ENCODE measurements at places on chromosomes 3 and 15.

GRCh38 chr3:111412656-111413055, 129.3 kb upstream of the CD96 start:
- no peak for DNase-seq

- no peak for DNase-seq
Measured at GRCh38 chr3:150589759-150590158, 13.4 kb upstream of the SELENOT start.

DNA sequence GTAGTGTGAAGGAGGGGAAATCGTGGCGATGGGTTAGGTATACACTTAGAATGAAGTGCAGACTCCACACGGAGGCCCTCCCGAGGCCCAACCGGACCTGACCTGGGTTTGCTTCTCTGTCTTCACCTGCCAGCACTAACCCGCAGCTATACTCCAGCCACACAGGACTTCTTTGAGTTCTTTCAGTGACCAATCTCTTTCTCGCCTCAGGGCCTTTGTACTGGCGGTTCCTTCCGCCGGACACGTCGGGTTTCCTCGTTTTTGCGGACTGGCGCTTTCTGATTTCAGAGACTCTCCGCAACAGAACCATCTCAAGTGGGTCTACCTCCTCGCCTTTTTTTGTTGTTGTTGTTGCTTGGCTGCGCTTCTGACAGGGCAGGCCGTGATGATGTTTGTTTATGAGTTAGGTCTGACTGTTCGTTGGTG, at the start of gene NEIL1:
TSS of gene NEIL1 (plus strand) at position 244 of the 426 bp plus-strand sequence. CDS start 1,867 bp downstream, outside the sequence.
- no peak for DNase-seq

DNA sequence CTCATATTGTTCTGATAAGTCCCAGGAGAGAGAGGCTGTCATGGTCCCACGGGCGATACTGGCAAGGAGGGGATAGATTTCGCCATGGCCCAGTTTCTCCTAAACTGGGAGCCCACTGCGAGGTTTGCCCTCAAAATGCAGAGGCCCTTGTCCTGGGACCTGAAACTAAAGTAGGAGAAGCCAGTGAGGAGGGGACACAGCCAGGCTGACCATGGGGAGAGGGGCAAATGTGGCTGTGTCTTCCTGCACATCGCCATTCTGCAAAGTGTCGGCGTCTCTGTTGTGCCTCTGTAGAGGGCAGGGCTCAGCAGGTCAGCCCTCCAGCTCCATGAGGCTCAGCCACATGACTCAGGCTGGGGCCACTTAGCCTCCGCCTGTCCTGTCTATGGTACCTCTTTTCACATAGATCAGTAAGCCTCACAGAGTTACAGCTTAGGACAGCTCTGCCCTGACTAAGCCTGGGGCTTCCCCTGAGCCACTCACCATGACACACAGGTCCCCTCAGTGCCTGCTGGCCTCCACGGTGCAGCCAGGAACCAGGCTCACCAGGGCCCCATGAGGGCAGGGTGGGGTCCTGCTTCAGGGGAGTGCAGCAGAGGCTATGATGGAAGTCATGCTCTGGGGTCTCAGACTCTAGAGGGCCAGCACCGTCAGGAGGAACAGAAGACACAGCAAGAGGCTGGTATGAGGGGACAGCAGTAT, 28.6 kb upstream of the PLXNA1 start:
- DNase-seq = no peak

DNA sequence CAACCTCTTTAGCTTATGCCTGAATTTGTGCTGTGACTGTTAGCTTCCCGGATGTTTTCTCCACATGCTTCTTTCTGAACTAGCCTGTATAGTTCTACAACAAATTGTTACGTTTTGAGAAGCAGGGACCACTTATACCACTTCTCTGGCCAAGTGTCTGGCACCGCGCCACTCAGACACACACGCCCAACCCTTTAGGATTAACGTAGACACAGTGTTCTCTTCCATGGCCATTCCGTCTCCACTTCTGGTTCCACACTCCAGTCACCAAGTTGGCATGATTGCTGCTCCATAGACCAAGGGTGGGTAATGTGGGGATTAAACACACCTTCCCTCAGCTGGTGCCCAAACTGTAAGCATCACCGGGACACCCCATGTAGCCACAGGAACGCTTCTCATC, 755 bp upstream of the TMEM108 start:
- DNase-seq = no peak

- DNase-seq = no peak
Measured at GRCh38 chr15:34933432-34933975, 36.0 kb downstream of the AQR start.

GRCh38 chr3:48597408-48597800, 2.3 kb upstream of the COL7A1 start:
- no peak for DNase-seq

- DNase-seq = no peak
Measured at GRCh38 chr15:100252359-100252758, 89.4 kb downstream of the ADAMTS17 start.

DNA sequence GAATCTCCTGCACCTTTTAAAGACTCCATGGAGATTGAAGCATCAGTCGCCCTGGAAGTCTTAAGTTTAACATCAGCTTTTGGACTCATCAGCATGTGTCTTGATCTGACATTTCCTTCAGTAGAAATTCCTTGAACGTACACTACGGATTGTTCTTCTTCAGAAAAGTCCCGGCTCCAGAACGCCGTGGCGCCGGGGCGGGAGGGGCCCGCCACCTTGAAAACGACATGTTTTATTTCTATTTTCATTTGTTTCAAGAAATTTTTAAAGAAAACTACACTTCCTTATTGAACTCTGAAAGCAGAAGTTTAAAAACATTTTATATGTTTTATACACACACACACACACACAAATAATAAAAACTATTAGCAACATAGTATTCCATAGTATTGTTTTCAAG, 32.6 kb upstream of the RAP2B start:
- no peak for DNase-seq

- DNase-seq = no peak
Measured at GRCh38 chr3:51434746-51435327, 43.8 kb downstream of the RBM15B start.

DNA sequence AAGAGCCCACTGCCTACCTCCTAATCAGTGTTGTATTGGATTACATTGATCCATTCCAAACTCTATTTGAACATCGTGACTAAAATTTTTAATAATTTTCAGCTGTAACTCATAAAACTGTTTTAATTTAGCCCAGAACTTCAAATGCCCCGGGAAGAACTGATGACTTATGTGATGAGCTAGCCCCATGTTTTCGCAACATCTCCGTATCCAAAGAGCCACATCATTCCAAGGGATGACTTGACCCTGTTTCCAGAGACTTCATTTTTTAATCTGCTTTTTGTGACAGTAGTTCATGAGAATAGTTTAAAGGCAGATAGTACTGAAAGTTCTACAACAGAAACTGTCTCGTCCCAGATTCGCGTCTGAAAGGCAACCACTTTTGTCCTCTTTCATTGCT, 97.4 kb downstream of the STAC start:
- no peak for DNase-seq

DNA sequence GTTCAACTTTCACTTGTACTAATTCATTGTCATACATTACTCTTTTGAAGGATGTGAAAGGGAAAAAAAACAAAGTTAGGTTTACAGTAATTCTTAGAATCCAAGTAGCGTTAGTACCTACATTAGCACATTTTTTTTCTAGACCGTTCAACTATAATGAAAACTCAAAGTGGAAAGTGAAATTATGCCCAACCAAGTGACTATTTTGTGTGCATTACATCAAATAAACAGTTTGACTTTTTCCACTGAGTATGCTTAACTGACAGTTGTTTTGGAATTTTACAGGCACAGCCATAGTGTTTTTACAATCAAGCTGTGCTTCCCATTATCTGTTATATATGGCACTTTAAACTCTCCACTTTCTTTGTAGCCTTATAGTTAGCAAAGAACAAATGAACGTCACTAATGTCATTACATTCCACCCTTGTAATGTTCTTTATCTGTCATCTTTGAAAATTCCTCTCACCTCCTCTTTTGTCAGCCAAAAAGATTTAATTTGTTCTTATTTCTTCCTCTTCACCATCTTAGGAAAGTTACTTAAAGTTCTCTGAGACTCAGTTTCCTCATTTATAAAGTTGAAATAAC, 142.3 kb upstream of the SOX2 start:
- no peak for DNase-seq

DNA sequence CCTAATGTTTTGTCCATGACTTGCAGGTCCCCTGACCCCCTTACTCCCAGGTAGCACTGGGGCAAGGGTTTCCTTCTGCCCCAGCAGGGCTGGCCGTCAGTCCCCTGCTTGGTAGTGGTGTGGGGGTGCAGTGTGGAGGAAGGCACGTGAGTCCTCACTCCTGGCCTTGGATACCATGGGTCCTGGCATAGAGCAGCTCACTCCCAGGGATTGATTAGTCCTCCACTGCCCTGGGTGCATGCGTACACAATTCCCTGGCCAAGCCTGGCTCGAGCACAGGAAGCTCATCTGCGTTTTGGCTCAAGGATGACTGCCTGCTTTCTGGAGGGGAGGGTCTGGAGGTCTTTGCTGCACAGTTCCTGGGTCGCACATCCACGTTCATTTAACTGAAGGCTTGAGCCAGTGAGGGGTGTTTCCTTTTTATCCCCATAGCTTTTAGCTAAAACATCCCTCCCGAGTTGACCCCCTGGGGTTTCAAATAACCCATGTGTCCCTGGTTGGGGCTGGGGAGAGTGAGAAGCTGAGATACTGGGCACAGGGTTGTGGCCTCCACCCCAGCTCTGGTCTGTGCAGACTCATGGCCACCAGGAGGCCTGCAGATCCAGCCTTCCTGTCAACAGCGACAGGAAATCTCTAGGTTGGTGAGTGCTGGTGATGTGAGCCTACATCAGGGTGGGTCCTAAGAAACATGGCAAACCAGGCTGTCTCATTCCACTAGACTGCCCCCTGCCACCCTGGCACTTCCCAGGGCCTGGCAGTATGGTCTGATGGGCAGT, 11.5 kb downstream of the HEMK1 start:
- no peak for DNase-seq

DNA sequence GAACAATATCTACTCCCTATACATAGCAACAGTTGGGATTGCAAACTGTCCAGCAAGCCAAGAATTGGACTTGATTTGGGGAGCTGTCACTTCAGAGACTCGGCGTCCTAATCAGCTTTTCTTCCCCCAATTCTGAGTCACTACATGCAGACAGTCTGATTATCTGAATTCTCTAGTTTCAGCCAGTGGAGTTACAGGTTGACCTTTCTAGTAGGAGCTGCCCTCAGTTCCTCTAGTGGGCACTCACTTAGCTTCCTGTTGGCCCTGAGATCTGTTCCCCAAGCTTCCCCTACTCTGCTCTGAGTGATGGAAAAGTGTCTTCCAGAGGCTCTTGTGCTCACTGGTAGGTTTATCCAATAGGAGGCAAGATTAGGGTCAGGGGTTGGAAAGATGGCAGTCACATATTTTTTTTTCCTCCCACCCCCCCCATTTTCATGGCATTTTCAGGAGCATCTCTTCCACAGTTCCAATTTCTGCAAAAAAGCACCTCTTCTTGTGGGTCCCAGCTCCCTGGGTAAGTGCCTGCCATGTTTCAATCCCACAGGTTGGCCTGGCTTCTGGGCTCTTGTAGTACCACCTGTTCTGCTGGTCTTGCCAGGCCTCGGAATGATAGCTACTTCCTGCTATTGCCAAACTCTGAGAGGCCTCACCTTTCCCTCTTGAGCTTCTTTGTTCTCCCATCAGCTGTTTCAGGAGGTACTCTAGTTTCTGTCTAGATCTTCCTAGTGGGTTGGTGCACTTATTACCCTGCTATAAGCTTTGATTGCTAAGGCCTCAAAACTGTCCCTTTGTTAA, 182.2 kb downstream of the RAP2B start:
- no peak for DNase-seq

DNA sequence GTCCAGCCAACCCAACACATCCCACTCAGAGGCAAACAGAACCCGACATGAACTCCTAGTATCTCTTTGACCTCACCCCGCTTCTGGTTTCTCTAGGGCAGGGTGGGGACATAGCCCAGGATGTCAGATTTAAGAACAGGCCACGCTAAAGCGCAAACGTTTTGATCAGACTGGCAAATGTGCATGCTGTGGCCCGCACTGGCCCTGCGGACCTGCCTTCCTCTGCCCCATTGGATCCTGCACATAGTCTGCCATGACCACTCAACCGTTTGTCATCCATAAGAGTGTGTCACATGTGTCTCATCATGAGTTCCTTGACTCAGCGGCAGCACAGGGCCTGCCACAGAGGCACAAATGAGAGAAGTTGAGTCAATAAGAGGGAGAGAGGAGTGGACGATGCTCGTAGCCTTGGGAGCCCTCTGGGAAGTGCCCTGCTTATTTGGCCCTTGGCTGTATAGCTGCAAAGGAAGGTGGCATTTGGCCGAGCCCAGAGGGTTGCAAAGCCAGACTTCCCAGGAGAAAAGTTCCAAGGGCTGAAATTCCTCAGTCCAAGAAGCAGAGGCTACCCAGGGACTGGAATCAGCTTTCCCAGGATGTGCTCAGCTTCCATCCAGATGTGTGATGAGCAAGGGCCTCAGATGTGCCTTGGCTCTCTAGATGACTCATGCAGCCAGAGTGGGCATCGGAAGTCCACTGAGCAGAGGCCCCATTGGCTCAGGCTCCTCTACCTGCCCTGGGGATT, 55.5 kb upstream of the SLCO2A1 start:
- DNase-seq = no peak

- no peak for DNase-seq
Measured at GRCh38 chr15:79089331-79089889, 1.2 kb downstream of the RASGRF1 start.

DNA sequence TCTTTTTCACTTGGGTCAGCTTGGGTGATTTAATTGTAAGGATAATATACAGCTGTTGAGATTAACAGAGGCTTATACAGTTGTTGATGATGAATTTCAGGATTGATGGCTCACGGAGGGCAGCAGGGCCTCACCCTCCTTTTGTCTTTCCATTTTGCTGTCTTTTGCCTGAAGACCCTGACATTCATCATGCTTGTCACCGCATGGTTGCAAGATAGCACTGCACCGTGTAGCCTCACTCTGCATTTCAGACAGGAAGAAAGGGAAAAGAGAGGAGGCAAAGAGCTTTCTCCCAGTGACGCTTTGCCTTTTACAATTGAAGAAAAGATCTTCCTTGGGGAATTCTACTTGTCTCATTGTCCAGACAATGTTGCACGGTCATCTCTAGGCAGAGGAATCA, 115.1 kb downstream of the TPRG1 start:
- DNase-seq = no peak

- no peak for DNase-seq
Measured at GRCh38 chr15:96333131-96334016, 2.9 kb downstream of the NR2F2 start.

- DNase-seq = no peak
Measured at GRCh38 chr3:74287557-74287956, 326.9 kb downstream of the CNTN3 start.
